ENCODE measurements at places on chromosomes 5 and 9.
A peak's percentile ranks its signal among the peaks of the same experiment; 100 is the strongest.

DNA sequence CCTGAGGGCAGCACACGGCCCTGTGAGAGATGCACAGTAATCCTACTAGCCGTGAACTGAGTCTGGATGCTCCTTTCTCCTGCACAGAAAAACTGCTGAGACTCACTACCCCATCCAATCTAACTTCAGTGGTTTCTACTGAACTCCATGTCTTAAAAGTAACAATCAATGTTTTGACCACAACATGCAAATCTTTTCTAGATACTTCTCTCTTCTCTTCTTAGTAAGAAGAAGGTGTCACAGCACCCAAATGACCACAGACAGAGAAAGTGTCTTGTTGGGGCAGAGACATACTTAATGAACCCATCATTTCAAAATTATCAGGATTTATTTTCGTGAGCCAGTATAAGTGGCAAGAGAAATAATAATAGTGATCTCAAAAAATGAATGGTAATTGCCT lies 285.8 kb upstream of the MEF2C start:
- DNase-seq: no peak

DNA sequence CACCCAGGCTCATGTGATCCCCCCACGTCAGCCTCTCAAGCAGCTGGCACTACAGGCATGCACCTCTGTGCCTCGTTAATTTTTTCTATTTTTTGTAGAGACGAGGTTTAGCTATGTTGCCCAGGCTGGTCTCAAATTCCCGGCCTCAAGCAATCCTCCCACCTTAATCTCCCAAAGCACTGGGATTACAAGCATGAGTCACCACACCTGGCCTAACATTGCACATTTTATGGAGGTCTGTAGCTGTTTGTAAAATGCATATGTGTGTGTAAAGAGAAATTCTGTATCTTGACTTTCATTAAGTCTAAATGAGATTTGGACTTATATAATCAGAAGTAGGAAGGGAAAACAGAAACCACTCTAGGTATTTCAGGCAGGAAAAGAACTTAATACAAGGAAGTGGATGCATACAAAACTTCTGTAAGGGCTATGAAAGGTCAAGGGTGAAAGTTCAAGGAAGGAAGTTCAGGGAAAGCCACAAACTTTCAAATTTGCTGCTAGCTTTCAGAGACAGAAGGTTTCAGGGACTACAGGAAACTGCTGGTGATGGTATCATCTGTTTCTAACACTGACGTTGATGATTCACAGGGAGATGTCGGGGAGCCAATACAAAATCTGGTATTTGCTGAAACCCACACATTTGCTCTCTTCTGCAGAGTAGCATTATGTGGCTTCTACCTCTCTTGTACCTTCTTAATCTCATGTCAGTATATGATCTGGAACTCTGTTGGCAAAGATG lies 209.4 kb downstream of the PIK3R1 start:
- DNase-seq: no peak

DNA sequence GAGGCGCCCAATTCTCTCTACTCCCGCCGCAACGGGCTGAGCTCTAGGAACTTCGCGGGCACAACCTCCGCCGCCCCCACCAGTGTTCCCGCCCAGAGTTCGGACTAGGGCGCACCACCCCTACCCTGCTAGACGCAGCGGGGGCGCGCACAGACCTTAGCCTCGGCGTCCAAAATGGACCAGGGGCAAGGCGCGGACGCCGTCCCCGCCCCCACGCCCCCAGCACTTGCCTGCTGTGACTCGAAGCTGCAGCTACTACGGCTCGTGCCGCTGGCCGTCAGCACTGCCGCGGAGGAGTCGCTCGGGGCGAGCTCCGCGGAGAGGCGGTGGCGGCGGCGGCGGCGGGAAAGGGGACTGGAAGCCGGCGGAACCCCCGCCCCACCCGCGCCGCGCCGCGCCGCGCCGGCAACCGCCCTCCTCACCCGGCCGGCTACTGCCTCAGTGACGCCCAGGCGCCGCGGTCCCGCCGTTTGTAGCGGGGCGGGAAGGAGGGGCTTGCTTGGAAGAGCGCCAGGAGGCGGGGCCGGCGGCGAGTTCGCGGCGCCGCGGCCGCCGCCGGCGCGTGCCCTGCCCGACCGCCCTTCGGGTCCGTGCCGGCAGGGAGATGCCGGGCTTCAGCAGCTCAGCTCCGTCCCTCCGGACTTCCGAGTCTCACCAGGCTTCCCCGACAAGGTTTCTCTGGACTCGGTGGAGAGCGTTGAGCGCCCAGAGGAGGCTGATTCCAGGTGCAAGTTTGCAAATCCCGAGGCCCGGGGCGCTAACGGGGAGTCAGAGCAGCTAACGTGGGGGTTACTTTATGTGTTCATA lies 4.5 kb downstream of the ELAVL2 start:
- DNase-seq: no peak

DNA sequence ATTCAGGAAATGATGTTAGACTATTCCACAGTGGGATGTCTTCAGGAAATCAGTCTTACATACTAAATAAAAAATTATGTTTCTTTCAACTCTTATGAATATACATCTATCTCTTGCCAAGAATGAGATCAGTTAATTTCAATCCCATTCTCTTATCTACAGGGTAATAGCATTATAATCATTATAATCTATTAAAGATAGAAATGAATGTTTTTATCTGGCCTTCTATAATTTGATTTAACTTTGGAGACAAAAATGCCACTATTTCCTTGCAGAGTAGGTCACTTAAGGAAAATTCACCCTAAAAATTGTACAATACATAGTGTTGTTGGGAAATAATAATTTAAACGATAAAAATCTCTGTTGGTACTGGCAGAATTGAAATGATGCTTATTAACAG lies 96.4 kb downstream of the HOMER1 start:
- DNase-seq: no peak

- no peak for DNase-seq
Observed at GRCh38 chr9:127723444-127723843, 7.6 kb downstream of the TTC16 start.

GRCh38 chr9:38226491-38226951 lies 157.5 kb upstream of the SHB start:
- peak; percentile 89 for DNase-seq

- no peak for DNase-seq
Observed at GRCh38 chr9:111305914-111306313, 24.1 kb downstream of the OR2K2 start.

DNA sequence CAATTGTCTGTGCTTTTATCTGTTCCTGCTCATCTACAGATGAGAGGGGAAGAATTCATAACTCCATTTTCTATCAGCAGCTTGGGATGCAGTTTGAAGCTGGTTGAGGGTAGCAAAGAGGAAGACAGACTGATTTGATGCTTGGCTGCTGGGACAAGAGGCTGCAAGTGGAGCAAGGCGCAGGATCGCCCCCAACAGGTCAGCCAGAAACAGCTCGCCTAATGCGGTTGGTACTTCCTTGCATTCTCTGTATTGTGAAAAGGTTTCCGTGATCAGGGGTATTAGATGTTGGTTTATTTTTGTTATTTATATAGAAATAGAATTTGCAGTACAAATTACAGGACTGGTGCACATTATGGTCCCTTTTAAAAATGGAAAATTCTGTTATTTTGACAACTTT lies 40.6 kb downstream of the ZNF883 start:
- DNase-seq: no peak

- DNase-seq: no peak
Observed at GRCh38 chr5:78667461-78668103, 19.0 kb upstream of the LHFPL2 start.

DNA sequence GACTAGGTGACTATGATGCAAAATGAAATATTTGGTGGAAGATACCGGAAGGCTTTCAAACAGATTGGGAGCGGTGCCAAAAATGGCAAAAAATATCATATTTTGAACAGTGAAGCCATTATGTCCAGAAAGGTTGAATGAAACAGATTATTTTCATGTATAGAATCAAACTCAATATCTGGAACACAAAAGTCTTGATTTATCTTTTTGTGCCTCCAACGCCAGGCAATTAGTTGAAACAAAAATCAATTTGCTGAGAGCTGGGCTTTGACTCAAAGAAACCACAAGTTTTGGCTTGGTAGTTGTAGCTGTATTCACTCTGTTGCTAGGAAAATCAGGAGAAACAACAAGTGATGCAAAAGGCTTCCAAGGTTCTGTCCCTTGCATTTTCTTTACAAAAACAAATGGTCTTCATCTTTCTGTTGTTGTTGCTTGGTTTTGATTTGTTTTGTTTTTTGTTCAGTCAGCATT lies 421.7 kb upstream of the TYRP1 start:
- DNase-seq: no peak

- DNase-seq: no peak
Observed at GRCh38 chr5:155150012-155150411, 136.5 kb downstream of the KIF4B start.

DNA sequence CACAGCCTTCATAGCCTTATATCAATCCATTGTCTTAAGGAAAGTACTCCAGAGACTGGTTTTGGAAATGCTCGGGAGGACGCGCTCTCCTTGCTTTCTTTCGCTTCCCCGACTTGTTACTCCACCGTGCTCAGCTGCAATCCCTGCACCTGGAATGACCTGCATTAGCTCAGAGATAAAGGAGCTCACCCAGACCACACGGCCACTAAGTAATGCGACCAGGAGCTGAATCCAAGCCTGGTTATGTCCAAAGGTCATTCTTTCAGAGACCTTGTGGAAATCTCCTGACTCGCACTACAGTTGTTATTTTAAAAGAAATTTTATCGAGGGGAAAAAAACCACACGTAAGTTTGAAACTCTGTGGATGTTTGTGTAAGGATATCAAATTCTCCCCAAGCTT lies 135.3 kb upstream of the DPYSL3 start:
- DNase-seq: no peak

DNA sequence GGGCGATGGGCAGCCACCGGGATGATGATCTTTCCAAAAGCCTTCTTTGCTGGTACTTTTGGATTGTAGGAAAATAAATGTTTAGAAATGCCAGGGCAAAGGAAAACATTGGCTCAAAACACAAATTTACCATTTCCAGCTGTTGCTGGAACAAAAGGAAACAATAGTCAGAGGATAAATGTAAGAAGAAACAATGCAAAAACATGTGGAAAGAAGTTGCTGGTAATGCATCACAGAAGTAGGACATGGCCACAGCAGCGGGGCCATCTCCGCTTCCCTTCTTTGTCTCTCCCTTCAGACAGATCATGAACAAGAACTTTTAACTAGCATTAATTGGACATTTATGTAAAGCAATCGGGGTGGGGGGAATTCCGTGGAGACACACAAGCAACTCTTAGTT lies 184.5 kb downstream of the EBF1 start:
- no peak for DNase-seq

GRCh38 chr5:173622183-173623047 lies 6.0 kb upstream of the BOD1 start:
- DNase-seq: no peak

DNA sequence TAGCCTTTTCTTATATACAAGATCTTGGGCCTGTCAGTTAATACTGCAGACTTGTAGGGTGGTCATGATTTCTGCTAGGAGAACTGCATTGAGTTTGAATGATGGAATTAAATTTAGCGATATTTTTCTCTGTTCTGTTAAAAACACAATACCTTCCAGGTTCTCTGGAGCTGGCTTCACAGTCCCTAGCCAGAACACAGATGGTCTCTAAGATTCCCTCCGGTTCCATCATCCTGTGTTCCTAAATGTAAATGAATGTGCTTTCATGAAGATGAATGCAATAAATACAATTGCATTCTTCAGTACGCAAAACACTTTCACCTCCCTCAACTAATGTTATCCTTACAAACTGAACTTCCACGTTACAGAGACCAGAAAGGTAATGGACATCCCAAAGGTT lies 264.9 kb downstream of the ASTN2 start:
- DNase-seq: no peak

- no peak for DNase-seq
Observed at GRCh38 chr9:131266266-131267229, 9.8 kb downstream of the FAM78A start.

GRCh38 chr9:76203373-76203772 lies 190.9 kb downstream of the RFK start:
- no peak for DNase-seq

DNA sequence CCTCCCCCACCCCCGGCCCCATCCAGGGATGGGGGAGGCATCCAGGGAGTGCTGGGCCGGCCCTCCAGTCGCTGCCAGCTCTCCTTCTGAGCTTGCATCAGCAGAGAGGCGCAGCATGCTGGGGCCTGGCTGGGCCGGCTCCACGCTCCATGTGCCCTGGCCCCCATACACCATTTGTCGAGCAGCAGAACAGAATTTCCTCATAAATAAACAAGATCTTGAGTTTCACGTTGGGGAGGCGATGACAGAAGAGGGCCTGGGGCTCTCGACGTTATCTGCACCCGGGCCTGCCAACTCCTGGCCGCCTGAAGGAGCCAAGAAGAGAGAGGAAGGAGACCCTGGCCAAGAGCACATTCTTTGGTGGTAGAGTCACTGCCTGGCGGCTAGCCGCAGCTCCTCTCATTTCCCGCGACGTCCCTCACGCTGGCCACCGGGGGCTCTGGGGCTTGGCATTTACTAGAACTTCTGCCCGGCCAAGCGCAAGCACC lies 177.0 kb downstream of the FGF18 start:
- DNase-seq: no peak

DNA sequence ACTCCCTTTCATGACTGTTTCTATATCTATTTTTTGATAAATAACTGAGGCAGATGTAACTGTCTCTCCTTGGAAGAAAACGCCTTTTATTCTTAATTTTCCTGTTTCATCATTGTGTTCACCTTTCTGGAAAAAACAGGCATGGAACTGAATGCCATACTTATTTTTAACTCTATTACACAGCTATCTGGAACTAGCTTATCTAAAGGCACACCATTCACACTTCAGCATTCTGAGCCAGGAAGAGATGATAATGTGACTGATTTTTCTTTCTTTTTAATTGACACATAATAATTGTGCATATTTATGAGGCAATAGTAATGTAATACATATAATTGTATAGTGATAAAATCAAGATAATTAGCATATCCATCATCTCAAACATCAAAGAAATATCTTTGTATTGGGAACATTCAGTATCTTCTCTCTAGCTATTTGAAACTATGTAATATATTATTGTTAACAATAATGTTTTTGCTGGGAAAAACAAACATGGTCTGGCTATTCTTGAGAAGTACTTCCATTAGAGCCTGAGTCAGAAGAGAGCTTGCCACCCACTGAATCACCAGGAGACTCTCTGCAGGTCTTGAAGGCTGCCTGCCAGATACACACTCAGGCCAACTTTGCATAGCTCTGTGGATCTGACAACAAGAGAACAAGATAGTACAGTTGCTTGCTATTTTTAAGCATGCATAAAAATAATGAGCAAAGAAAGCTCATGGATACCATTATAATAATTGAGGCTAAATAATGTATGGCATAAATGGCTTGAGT lies 501.0 kb upstream of the EDIL3 start:
- no peak for DNase-seq

DNA sequence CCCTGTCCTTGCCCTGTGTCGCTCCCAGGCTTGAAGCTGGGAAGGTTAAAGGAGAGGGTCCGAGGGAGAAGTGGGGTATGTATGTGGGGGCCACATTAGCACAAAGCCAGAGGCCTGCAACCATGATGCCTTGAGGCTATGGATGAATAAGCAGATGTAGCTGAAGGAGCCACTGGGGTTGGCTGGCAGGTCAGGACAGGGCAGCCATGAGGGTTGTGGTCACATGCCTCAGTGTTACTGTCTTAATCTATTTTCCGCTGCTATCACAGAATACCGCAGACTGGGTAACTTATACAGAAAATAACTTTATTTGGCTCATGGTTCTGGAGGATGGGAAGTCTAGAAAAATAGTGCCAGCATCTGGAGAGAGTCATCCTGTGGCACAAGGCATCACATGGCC lies 9.2 kb upstream of the GRHPR start:
- no peak for DNase-seq

Data from NCI-H187 treated with DMSO at 0.1 percent for 48 hours (cell line).